ENCODE measurements at places on chromosomes 1 and 21. TPM values are rescaled to one million over a fixed set of nuclear protein-coding genes. Genes with fewer than 3 reads are reported as not detected.

TMEM269 gene
- total RNA-seq = not detected

CR1L gene
- total RNA-seq = not detected

- H3K36me3 ChIP-seq = peaks cover 2% of the 10 kb centered on the region
- peak; percentile 22 for DNase-seq
- peak overlapping the region; percentile 20 for H3K4me3 ChIP-seq
- H3K27ac ChIP-seq = no peak overlapping the region
- no peaks in the 10 kb centered on the region for H3K27me3 ChIP-seq
Observed at GRCh38 chr1:46062651-46063319, 69.6 kb downstream of the PIK3R3 start.

RBBP4 gene
- total RNA-seq = 161 TPM

GRCh38 chr1:83545066-83545862 is 453.7 kb downstream of the TTLL7 start:
- H3K4me3 ChIP-seq = no peak overlapping the region
- no peaks in the 10 kb centered on the region for H3K36me3 ChIP-seq
- no peak overlapping the region for H3K27ac ChIP-seq
- no peak for DNase-seq

GRCh38 chr1:88784551-88784950 is 100.5 kb downstream of the PKN2 start:
- H3K4me3 ChIP-seq = no peak overlapping the region
- H3K27ac ChIP-seq = no peak overlapping the region
- DNase-seq = no peak
- no peaks in the 10 kb centered on the region for H3K27me3 ChIP-seq
- peaks cover 7% of the 10 kb centered on the region for H3K36me3 ChIP-seq

DNA sequence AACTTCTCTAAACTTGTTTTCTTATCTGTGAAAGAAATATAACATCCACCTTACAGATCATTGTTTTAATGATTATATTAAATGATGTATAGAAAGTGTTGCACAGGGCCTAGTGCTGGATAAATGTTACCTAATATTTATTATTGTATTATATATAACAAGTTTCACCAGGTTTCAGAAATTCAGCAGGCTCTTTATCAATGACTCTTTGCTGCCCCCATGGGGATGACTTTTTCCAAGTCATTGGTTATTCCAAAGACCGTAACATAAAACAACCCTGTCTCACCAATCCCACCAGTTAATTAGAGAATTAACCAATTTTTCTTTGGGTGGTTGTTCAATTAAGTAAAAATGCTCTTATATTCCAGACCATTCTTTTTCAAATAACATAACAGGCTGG is 7.3 kb upstream of the DEDD start:
- H3K27me3 ChIP-seq = no peaks in the 10 kb centered on the region
- H3K4me3 ChIP-seq = no peak overlapping the region
- no peaks in the 10 kb centered on the region for H3K36me3 ChIP-seq
